Naive thymus-derived CD4-positive, alpha-beta T cell (primary cell): ENCODE measurements at places on chromosomes 4 and X. TPM values are rescaled to one million over a fixed set of nuclear protein-coding genes. Genes with fewer than 3 reads are reported as not detected.

GRCh38 chr4:52627876-52628275 is 31.2 kb downstream of the USP46 start:
- no peak for DNase-seq

ARMCX6 gene
- polyA plus RNA-seq = 43.1 TPM

GRCh38 chr4:6390356-6390755 is 82.1 kb downstream of the PPP2R2C start:
- DNase-seq = no peak

- DNase-seq = no peak
Observed at GRCh38 chr4:140342620-140343019, 30.8 kb upstream of the SCOC start.

TEX11 gene
- not detected for polyA plus RNA-seq

- DNase-seq = no peak
Observed at GRCh38 chr4:128709268-128709667, 100.2 kb upstream of the JADE1 start.

RAB9B gene
- polyA plus RNA-seq = 0.10 TPM
